ENCODE measurements at places on chromosomes 6 and 20. TPM values are rescaled to one million over a fixed set of nuclear protein-coding genes. Genes with fewer than 3 reads are reported as not detected.

GRCh38 chr6:14423330-14423729 lies 305.8 kb downstream of the CD83 start:
- ATAC-seq = no peak

DNA sequence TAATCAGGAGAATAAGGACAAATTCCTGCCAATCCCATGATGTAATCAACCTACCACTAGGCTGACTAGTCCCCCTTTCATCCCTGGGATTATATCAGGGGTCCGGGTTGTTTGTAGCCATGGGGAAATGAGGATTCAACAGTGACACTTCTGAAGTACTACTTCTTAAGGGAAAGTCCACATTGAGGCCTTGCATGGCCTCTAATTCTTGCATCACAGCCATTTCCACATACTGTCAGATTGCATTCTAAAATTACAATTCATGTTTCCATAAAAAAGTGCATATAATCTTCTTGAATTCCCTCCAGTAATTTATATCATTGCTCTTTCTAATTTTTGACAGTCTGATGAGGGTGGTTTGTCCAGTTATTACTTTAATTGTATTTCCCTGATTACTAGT lies 184.2 kb downstream of the PHF3 start:
- ATAC-seq = no peak

- peak; percentile 51 for ATAC-seq
Observed at GRCh38 chr20:54649511-54649962, 174.1 kb downstream of the DOK5 start.

DNA sequence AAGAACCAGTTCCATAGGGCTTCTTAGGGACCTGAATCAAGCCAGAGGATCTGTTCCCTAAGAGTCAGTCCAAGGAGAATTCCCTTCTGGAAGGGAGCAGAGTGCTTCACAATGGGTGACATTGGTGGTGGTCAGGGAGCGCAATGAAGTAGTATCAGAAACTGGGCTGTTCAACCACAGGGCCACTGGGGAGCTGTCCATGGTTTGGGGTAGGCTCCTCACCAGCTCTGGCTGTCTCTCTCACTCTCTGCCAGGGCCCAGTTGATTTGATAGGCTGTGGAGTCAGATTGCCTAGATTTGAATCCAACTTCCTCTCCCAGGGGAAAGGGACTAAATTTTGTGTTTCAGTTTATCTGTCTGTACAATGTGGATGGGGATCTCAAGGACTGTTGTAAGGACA lies 36.7 kb upstream of the CHD6 start:
- ATAC-seq = no peak

- ATAC-seq = peak; percentile 91
Observed at GRCh38 chr20:25223179-25223661, 24.7 kb upstream of the PYGB start.

GRCh38 chr20:31861385-31862156 lies 8.8 kb downstream of the DUSP15 start:
- ATAC-seq = peak; percentile 70

POM121L2 gene
- not detected for total RNA-seq

HSPA12B gene
- not detected for total RNA-seq

BPIFB2 gene
- total RNA-seq = not detected

TEAD3 gene
- total RNA-seq = 0.80 TPM

RIPPLY2 gene
- not detected for total RNA-seq
